CD4-positive, alpha-beta T cell treated with Interferon gamma for 1 hour (primary cell): ENCODE measurements at places on chromosomes 7 and 10.

- DNase-seq: no peak
Measured at GRCh38 chr7:128299109-128299607, 44.5 kb downstream of the RBM28 start.

- DNase-seq: no peak
Measured at GRCh38 chr7:93889261-93889660, 1.3 kb downstream of the TFPI2 start.

GRCh38 chr7:91267171-91267955 lies 3.1 kb downstream of the FZD1 start:
- DNase-seq: no peak

DNA sequence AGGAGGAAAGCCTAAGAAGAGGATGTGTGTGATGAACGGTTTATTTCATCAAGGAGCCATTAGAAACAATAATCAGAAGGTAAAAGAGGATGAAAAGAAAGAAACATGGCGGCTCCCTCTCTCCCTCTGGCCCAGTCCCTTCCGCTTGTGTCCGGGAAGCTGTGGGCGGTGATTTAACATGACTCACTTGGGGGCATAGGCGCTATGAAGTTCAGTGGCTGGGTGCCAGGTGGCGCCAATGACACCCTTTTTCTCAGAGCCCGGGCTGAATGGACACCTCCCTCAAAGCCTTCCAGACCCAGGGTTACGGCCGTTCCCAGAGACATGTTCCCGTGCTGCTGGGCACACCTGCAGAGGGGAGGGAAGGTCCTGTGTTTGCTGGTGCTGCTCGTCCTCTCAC lies 244.0 kb downstream of the SKAP2 start:
- DNase-seq: no peak

GRCh38 chr10:96814264-96814663 lies 17.8 kb upstream of the LCOR start:
- DNase-seq: no peak

DNA sequence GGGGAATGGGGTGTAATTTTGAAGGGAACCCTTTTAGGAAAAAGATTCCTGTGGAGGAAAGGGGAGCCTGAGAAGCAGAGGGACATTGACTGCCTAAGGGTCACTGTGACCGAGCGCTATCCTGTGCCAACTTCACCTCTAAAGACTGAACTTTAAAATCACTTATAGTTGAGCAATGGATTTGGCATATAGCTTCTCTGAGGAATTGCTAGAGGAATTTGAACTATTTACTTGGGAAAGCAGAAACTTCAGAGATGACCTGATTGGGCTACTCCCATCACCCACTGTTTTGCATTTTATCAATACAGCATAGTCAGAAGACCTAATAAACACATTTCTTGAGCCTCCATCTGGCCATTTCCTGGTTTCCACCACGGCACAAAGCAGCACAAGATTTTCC lies 23.7 kb upstream of the WNT16 start:
- no peak for DNase-seq

DNA sequence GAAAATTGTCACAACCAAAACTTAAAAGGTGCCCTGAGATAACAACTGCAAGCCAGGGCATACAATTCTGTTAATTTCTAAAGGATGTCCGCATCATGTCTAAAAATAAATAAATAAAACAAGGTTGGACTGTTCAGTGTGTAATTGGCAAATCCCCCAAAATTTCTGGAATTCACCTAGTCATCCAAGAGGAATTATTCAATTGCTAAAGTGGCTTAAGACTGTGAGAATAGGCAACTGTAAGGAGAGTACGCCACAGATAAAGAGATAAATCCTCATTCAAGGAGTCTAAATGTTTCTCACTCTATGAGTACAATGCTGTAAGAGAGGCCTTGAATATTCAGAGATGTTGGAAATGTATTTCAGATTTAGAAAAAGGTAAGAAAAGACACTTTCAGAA lies 37.2 kb downstream of the PIK3AP1 start:
- no peak for DNase-seq

- no peak for DNase-seq
Measured at GRCh38 chr7:36100226-36100625, 52.8 kb upstream of the EEPD1 start.

DNA sequence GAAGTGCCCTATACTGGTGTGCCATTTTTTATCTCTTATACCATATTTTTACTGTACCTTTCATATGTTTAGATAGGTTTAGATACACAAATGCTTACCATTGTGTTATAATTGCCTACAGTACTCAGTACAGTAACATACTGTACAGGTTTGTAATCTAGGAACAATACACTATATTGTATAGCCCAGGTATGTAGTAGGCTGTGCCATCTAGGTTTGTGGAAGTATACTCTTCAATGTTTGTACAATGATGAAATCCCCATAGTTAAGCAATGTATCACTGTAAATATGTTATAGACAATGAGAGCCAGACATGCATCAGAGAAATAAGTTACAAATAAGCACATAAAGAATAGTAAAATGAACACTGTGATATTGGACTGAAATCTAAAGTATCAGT lies 109.1 kb downstream of the IQUB start:
- no peak for DNase-seq

DNA sequence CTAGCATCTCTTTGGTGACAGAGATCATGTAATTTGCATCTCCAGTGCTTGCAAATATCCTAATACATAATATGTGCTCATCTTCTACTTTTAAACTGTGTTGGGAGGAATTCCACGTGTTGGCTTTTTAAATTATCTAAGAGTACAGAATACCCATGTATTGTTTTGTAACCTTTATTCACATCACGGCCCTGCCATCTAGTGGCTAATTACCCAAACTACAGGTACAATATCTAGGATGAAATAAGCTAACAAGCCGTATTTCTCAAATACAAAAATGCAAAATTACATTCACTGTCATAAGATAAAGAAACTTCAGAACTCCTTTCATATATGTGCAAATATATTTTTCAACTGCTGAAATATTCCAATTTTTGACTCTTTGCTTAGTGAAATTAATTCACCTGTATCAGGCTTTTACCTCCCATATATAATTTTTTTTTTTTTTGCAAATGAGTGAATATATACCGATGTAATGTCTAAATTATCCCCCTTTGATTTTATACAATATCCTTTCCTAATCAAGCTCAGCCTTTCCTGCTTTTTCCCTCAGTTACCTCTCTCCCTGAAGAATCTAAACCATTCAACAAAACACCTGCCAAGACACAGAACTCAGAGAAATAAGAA lies 30.3 kb upstream of the LSM8 start:
- no peak for DNase-seq

DNA sequence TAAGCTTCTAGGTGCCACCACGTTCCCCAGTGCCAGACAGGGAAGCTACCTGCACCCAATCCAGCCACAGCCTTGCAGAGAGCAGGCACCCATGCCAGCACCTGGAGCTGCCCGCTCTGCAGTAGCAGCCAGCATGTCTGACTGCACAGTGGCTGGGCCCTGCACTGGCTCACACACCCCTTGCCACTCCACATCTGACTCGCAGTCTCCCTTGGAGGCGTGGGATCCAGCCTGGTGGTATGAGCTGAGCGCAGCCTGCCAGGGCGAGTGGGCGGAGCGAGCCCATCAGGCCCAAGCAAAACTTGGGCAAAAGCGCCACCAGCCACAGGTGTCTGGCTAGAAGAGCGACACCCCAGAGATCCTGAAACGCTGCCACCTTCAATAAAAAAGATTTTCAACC lies 30.1 kb downstream of the CRTAC1 start:
- DNase-seq: no peak

GRCh38 chr10:16799621-16800020 lies 17.6 kb downstream of the RSU1 start:
- DNase-seq: no peak

- no peak for DNase-seq
Measured at GRCh38 chr7:31705377-31705776, 18.4 kb downstream of the PPP1R17 start.

DNA sequence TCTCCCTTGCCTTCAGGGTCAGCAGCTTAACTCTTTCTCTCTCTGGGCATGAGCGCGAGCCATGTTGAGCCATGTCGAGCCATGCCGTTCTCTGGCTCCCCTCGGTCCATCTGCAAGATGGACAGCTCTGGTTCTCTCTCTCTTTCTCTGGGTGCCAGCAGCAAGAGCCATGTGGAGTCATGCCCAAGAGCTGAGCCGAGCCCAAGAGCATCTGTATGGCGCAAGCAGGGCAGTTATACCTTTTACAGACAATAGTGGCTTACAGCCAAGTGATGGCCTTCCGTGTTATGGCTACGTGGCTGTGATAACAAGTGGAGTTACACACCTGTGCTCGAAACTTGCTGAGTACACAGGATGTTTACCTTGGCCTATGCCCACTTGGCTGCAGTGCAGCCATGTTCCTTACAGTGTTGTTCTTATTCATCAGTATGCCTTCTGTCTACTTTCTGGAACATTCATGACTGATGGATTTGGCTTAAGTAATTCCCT lies 327.7 kb downstream of the GLRX3 start:
- DNase-seq: no peak

- DNase-seq: no peak
Measured at GRCh38 chr7:151188252-151188542, 1.1 kb upstream of the ASB10 start.

DNA sequence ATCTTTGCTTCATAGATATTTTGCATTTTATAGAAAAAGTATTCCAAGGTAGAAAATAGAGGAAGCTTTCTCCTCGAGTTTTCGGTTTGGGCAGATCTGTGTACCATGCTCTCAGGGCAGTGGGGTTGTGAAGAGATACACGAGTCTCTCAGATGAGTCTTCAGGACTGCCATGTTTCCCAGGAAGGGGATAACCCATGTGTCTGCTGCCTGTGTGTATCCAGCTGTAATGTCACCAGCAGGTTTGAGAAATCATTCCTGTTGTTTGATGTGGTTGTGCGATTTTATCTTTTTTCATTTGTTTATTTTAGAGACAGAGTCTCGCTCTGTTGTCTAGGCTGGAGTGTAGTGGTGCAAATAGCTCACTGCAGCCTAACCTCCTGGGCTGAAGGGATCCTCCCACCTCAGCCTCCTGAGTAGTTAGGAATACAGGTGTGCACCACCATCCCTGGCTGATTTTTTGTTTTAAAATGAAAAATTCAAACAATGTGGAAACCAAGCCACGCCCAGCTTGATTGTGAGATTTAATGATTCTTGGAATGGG lies 48.9 kb downstream of the SNX10 start:
- DNase-seq: no peak

GRCh38 chr10:132507409-132507955 lies 30.1 kb upstream of the INPP5A start:
- DNase-seq: no peak

DNA sequence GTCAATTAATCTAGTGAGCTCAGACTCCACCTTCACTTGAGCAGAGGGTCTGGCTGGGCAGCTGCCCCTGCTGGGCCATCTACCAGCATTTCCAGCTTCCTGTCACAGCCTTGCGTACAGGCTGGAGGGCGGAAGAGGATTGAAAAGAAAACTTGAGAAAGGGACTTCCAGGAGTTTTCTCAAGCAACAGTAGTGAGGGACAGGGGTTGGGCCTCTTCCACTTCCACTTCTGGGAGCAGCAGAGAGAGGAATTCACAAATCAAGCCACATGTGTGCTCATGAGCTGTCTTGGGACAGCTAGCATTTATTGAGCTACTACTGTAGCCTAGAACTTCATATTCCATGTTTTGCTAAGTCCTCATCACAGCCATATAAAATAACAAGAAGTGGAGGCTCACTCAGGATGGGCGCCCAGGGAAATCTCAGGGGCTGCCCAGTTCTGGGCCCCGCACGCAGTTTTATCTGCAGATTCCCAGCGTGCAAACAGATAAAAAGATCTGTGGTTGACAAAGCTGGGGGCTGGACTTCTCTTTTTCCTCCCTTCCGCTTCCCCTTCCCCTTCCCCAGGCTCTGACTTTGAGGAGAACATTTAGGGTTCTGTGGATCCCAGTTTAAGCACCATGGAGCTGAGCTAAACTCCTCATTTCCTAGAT lies 135.8 kb downstream of the RGS10 start:
- no peak for DNase-seq

DNA sequence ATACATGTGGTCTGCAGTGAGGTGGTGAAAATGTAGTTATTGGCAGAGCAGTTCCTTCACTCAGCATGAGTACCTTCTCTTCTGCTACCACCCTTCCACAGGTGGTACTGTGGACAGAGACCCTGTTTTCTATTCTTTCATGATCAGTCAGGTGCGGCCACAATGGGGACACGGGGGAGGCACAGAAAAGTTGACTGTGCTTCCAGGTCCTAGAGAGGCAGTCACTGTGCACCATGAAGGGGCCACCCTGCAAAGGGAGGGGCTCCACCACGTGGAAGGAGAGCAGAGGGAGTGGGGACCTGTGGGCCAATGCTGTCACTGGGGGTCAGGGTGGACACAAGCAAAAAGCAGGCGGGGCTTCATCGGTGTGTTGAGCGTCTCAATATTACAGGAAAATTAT lies 3.6 kb upstream of the LANCL2 start:
- no peak for DNase-seq

DNA sequence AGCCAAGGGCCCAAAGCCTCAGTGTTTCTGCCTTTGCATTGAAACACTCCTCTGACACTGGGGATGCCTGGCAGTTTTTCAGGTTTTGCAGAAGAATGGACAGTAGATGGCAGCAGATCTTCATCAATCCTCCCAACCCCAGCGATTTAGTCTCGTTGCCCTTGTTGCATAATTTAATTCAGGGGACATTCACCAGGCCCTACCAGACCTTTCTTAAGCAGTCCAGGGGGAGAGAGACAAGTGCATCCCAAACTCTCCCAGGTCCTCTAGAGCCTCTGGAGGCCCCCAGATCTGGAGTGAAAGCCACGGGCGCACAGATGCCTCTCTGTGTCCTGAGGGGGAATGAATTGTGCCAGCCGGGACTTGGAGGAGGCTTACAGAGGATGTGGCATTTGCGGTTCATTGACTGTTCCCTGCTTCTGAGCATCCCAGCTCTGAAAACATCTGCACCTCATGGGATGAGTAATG lies 29.6 kb downstream of the MINDY4 start:
- no peak for DNase-seq

DNA sequence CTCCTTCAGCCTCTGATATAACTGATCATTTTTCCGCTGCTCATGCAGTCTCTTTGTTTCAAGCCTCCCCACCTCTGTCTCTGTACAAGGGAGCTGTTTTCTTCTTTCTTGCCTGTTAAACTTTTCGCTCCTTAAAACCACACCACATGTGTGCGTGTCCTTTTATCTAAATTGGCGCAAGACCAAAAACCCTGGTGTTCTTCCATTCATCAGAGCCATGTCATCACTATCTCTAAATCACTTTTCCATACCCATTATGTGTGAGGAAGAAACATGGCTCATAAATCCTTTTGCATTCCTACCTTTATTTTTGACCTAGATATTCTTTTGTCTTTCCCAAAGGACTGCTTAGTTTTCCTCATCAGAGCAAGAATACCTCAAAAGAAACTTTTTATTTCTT lies 239.0 kb upstream of the IMMP2L start:
- DNase-seq: no peak

GRCh38 chr10:71133710-71134686 lies 78.4 kb upstream of the UNC5B start:
- no peak for DNase-seq

DNA sequence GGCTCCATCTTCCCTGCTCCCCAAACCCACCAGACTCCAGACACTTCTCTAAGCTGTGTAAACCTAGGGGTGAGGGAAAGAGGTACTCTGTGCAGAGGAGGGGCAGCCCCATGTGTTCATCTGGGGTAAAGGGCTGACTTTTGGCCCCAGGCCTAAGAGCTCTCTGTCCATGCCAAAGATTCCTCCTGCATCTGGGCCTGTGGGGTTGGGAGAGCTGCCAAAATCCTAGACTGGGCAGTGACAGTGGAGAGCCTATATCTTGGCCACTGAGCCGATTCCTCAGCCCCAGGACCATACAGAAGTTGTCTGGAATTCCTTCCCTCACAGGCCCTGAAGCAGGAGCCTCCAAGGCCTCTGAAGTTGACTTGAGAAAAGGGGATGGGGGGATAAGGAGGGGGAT lies 25.3 kb upstream of the LEP start:
- DNase-seq: no peak

- DNase-seq: no peak
Measured at GRCh38 chr7:44971902-44972441, 6.8 kb downstream of the MYO1G start.
